Stimulated activated CD4-positive, alpha-beta T cell treated with anti-CD3 and anti-CD28 coated beads, TNF-alpha, amount 100 ng/mL, for 4 hours (primary cell): ENCODE measurements at places on chromosomes 11 and 22.
A peak's percentile ranks its signal among the peaks of the same experiment; 100 is the strongest.

DNA sequence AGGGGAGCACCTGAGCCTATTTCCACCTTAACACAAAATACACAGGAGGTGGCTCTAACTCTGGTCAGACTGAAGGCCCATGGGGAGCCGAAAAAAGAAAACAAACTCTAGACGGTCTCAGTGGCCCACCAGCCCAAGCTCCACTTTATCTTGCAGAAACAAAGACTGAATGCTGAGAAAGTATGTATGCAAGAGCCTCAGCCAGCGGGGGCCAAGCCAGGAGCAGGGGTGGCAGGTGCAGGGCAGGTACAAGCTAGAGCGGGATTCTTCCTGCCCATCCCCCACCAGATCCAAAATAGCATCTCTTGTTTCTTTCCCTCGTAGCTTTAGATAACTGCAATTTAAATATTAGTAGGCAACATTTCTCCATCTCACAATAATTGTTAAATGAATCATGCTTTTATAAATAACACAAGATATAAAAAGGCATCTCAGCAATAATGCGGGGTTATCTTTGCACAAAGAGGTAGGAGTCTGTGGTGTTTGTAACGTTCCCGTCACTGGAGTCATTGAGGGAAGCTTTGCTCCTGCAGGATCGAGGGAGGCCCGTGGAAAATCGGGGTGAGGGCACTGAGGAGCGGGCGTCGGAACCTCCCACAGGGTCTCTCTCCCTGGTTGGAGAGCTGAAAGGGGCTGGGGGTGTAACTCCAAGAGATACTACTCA lies 418.0 kb downstream of the SHANK2 start:
- no peak for DNase-seq

DNA sequence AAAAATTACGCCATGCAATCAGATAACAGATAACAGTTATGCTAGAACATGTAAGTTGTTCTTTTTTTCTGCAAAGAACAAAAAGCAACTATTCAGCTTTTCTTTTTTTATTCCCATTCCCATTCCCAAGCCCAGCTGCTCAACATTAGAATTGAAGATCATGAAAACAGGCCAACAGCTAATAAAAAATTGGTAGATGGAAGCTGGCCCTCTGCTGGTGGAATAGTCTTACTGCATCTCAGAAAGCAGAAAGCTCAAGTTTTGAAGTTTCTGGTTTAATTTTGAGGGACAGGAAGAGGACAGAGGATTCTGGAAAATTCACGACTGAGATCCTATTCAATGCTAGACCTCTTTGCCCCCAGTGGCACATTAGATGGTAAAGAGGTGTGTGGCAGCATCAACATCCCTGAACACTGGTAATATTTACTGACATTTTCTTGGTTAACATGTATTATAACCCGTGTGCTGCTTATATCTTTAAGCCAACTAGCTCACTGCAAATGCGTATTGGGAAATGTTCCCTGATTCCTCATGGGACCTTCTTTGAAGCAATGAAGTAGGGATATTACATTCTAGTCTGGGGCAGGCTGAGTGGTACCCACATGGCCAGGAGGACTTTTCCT lies 591.2 kb downstream of the OPCML start:
- no peak for DNase-seq

DNA sequence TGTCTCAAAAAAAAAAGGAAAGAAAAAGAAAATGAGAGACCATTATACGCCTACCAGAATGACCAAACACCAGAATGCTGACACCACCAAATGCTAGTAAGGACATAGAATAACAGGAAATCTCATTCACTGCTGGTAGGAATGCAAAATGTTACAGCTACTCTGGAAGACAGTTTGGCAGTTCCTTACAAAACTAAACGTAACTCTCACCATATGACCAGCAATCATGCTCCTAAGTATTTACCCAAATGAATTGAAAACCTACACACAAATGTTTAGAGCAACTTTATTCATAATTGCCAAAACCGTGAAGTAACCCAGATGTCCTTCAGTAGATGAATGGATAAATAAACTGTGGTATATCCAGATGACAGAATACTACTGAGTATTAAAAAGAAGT lies 7.2 kb downstream of the CHKA start:
- DNase-seq: no peak

DNA sequence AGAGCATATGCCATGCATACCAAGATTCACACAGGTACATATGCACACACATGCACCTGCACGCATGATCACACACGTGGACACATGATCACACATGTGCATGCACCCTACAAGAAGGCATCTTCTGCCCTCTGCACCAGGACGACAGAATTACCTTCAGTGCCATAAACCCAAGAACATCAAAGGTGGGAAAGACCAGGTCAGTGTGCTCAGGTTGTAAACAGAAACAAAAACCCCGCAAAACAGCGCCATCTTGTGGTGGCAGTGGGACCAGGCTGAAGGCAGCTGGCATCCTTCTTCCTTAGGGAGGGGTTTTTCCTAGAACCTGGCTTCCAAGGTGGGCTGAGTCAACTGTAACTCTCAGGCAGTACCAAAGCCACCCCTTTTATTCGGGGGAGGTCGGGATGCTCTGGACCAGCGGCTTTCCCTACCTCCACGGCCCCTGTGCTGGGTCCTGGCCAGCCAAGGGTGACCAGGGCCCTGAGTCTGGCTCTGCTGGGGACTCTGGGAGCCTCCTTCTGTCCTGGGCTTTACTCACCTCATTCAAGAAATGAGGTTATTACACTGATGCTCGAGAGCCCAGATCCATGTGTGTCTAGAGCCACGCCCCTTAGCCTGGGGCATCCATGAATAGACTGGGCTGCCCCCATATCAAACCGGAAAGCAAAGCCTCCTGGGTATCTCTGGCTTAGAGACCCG lies 69.4 kb upstream of the FGF3 start:
- peak; percentile 35 for DNase-seq

DNA sequence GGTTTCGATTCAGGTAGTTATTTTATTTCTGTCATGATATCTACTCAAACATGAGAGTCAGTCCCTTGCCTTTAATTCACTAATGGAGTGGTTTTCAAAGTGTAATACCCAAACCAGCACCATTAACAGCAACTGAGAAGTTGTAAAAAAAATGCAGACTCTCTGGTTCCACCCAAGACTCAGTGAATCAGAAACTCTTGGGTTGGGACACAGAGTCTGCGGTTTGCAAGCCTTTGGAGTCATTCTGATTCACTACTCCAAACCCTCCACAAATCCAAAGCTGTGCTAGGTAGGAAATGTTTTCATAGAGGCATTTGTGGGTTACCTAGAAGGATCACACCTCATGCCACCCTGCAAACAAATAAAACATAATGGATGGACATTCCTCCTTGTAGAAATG lies 340.1 kb downstream of the NTM start:
- no peak for DNase-seq

DNA sequence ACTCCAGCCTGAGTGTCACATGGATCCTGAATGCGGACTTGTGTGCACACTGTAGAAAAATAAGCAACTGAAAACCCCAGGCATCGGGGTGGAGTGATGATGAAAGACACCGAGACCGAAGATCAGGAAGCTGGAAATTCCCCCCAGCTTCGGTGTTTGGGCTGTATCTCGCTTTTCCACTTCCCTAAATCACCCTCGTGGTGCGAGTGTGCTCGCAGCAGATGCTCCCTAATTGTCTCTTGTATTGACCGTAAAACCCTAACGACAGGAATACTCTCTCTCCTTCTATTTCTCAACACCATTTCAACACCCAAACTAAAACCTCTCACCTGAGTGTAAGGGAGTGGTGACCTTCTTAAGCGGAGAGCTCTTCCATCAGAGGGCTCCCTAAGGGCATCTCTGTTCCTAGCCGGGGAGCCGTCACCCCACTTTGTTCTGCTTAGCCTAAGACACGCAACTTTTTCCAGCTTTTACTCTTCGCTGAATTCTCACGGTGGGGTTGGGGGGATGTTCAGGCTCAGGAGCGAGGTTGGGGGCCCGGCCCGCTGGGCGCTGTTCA lies 635 bp upstream of the GRK3 start:
- no peak for DNase-seq

GRCh38 chr11:72824811-72825505 lies 10.7 kb downstream of the ATG16L2 start:
- DNase-seq: no peak

- DNase-seq: no peak
Measured at GRCh38 chr22:26828311-26828710, 170.9 kb downstream of the MIAT start.

DNA sequence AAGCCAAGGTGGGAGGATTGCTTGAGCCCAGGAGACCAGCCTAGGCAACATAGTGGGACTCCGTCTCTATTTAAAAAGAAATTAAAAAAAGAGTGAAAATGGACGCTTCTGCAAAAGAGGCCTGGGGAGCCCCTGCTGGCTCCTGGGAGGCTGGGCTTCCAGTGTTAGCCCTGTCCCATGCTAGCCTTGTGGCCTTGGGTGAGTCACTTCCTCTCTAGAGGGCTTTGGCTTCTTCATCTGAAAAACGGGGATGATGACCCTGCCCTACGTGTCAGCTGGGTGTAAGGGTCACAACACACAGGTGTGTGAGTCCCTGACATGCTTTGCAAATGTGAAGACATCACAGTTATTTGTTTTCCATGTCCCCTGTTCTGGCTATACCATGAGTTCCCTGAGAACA lies 32.8 kb downstream of the FAM227A start:
- DNase-seq: no peak

GRCh38 chr22:28171115-28171514 lies 252.1 kb upstream of the PITPNB start:
- DNase-seq: no peak

DNA sequence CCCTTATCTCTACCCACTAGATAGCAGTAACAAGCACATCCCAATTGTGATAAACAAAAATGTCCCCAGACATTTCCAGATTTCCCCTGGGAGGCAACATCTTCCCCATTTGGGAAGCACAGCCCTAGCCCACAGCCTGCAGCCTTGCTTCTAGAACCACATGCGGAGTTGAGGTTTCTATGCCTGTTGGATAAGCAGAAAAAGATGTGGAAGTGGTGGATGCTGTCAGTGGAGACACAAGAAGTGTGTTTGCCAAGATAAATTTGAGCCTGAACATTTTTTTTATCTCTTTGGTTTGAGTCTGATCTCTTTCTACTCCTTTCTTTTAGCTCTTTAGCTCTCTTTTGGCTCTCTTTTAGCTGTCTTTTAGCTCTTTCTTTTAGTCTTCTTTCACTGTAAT lies 884.5 kb downstream of the NTM start:
- DNase-seq: no peak

GRCh38 chr11:64771861-64772260 lies 6.5 kb downstream of the SF1 start:
- DNase-seq: no peak

GRCh38 chr22:28581016-28581415 lies 98.6 kb downstream of the TTC28 start:
- no peak for DNase-seq

- DNase-seq: no peak
Measured at GRCh38 chr11:729492-730074, 17.7 kb upstream of the TALDO1 start.

DNA sequence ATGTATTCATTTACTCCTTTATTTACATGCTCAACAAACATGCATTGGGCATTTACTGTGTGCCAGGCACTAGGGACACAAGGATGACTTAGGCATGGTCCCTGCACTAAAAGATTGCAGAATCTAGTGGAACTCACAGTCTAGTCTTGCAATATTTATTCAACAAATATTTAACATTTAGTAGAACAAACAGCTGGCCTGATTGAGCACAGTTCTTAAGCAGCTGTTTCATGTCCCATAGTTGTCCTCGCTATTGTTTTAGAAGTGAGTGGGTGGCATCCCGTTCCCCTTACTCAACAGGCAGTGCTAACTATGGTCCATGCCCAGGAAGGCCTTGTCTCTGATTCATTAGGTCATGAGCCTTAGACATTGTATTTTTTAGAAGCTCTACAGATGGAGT lies 459.9 kb upstream of the CADM1 start:
- DNase-seq: no peak

GRCh38 chr11:104060820-104061219 lies 24.4 kb downstream of the DDI1 start:
- no peak for DNase-seq

DNA sequence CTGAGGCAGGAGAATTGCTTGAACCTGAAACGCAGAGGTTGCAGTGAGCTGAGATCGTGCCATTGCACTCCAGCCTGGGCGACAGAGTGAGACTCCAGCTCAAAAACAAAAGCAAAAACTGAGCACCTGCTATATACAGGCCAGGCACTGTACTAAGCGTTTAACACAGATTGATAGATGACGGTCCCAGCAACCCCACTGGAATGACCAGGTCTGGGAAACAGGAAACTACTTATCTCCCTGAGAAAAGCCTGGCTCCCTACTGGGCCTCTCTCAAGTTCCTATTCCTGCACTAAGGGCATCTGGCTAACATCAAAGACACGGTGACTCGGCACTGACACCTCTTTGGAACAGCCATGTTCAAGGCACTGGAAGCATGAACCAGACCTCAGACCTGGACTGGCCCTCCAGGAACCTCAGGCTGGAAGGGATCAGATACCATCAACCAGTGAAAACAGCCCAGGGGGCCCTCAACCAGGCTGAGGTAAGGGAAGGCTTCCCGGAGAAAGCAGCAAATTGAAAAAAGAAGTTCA lies 16.6 kb downstream of the ARAP1 start:
- DNase-seq: no peak

DNA sequence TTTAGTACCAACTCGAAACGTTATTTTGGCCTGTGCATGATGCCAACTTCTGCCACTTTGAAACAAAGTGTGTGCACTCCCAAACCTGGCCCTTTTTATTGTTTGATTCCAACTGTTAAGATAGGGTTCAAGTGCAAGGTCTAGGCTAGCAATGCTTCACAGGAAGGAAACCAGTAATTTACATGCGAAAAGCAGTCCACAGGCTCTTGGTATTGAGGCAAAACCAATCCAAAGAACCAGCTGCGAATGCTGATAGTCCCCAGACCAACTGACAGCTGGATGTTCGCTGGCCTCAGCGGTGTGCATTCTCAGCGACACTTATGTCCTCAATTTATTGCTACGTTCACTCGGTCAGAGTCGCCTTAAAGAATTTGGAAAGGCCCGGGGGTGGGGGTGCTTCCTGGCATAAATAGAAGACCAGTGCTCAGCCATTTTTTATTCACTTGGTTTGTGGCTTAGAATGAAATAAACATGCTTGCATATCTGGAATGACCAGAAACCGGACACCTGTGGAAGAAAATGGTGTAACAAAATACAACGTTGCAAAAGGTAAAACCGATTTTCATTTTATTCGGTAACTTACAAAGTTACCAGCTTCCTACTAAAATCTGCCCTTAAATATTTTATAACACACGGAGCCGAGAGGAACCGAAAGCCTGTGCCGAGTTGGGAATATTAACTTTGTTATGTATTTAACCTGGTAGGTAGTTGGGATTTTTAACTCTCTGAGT lies 1.6 kb downstream of the CPT1A start:
- no peak for DNase-seq

DNA sequence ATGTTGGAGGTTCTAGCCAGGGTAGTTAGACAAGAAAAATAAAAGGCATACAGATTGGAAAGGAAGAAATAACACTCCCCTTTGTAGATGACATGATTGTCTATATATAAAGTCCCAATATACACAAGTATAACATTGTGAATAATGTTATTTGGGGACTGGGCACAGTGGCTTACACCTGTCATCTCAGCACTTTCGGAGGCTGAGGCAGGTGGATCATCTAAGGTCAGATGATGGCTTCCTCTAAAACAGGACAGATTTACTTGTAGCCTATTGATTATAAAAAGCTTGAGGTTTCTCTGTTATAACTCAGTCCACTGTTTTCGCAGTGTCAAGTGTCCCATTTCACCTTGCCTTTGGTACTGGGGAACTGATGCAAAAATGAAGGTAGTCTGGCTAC lies 19.6 kb downstream of the ATM start:
- no peak for DNase-seq

GRCh38 chr22:19554834-19555404 lies 30.7 kb upstream of the CLDN5 start:
- no peak for DNase-seq

GRCh38 chr11:128828350-128828749 lies 38.7 kb downstream of the KCNJ1 start:
- DNase-seq: no peak

GRCh38 chr11:79244241-79244772 lies 196.5 kb downstream of the TENM4 start:
- no peak for DNase-seq
